ENCODE measurements at places on chromosomes 12 and 14. TPM values are rescaled to one million over a fixed set of nuclear protein-coding genes. Genes with fewer than 3 reads are reported as not detected.

DNA sequence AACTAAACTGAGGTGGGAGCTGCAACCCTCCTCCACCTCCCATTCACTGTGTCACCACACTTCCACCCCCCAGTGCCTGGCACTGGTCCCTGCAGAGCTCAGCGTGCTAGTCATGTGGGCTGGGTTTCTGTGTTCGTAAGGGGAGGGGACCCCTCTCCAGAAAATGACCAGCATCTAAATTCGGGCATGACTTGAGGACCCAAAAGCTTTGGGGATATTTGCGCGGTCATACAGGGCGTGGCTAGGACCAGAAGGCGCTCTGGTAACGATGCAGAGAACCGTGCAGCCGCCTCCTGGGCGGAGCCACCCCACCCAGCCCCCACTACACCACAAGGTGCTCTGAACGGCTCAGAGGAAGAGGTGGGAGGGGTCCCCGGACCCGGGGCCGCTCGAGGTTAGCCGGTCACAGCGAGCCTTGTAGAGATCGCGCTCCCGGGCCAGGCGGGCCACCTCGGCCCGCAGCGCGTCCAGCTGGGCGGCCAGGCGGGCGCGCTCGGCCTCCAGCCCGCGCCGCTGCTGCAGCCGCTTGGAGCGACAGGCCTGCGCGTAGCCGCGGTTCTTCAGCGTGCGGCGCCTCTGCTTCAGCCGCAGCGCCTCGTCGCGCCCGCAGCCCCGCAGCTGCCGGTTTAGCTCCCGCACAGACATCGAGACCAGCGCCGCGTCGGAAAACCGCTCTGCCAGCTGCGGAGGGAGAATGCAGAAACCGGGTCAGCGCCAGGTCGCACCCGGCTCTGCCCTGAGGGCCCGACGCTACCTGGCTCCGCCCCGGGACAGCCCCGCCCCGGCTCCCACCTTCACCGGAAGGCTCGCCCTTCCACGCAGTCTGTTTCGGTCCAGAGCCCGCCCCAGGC is 9.8 kb downstream of the CPNE6 start:
- H3K27ac ChIP-seq: peak overlapping the region; percentile 75
- H3K36me3 ChIP-seq: no peaks in the 10 kb centered on the region
- H3K27me3 ChIP-seq: no peaks in the 10 kb centered on the region
- peak overlapping the region; percentile 75 for H3K4me3 ChIP-seq
- H3K4me1 ChIP-seq: peaks cover 19% of the 10 kb centered on the region

- H3K27ac ChIP-seq: no peak overlapping the region
- H3K4me3 ChIP-seq: no peak overlapping the region
- no peaks in the 10 kb centered on the region for H3K36me3 ChIP-seq
- no peaks in the 10 kb centered on the region for H3K27me3 ChIP-seq
These were observed 280.1 kb downstream of the CPNE8 start for GRCh38 chr12:38625306-38625705.

DNA sequence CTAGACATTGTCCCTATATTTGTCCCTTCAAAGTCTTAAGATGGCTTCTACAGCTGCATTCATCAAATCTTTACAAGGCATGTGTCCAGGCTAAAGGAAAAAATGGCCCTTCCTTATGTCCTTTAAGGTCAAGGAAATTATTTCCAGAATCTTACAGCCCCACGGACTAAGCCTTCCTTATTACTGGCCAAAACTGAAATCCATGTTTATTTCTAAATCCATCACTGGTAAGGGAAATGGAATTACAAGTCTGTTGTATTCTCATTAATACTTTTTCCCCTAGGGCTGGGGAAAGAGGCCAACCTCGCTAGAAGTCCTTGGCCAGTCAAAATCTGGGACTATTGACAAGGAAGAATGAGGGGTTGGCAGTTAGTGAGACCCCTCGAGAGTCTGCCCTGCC is 252.5 kb downstream of the TMEM132C start:
- DNase-seq: no peak
- no peaks in the 10 kb centered on the region for H3K36me3 ChIP-seq
- H3K27me3 ChIP-seq: no peaks in the 10 kb centered on the region
- no peak overlapping the region for H3K27ac ChIP-seq
- no peaks in the 10 kb centered on the region for H3K4me1 ChIP-seq

Gene TSPAN19
- total RNA-seq: not detected

- DNase-seq: no peak
- H3K36me3 ChIP-seq: no peaks in the 10 kb centered on the region
- H3K4me1 ChIP-seq: peaks cover 43% of the 10 kb centered on the region
- H3K27me3 ChIP-seq: peaks cover 85% of the 10 kb centered on the region
These were observed 2.0 kb downstream of the SIX1 start for GRCh38 chr14:60647081-60647836.

Gene PAH
- total RNA-seq: not detected

GRCh38 chr12:131836193-131836592 is 8.0 kb downstream of the MMP17 start:
- DNase-seq: no peak
- peaks cover 4% of the 10 kb centered on the region for H3K4me1 ChIP-seq
- H3K36me3 ChIP-seq: no peaks in the 10 kb centered on the region
- H3K4me3 ChIP-seq: no peak overlapping the region
- H3K27ac ChIP-seq: no peak overlapping the region

DNA sequence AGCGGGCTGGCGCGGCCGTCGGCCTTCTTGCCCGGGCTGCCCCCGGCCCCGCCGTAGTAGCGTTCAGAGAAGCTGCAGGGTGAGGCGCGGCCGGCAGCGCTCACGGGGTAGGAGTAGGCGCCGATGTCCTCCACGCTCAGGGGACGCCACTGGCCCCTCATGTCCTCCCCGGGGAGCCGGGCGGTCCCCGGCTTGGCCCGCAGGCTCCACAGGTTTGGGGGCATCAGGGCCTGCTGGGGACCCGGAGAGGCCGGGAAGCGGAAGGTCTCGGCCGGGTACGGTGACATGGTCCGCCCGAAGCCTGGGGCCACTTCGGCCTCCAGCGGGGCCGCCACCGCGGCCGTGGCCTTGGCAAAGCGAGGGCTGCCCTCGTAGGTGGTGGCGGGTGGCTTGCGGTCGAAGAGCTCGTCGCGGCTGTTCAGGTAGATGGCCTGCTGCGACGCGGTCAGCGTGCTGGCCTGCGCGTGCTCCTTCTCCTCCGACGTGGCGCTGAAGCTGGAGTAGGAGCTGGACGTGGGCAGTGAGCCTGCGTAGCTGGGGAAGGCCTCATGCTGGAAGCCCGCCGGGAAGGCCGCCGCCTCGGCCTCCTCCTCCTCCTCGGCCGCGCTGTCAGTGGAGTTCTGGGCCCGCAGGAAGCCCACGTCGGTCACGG is 48.7 kb downstream of the BEGAIN start:
- peaks cover 4% of the 10 kb centered on the region for H3K4me1 ChIP-seq
- no peak for DNase-seq
- no peak overlapping the region for H3K4me3 ChIP-seq
- no peaks in the 10 kb centered on the region for H3K36me3 ChIP-seq

- H3K4me3 ChIP-seq: peak overlapping the region; percentile 41
- H3K27me3 ChIP-seq: peaks cover 65% of the 10 kb centered on the region
- no peak overlapping the region for H3K27ac ChIP-seq
- no peaks in the 10 kb centered on the region for H3K36me3 ChIP-seq
These were observed 1.4 kb downstream of the B4GALNT1 start for GRCh38 chr12:57631566-57632072.

Gene KRT74
- total RNA-seq: not detected

Gene KCNC2
- total RNA-seq: not detected

Gene CLEC2D
- total RNA-seq: 240 TPM

Measured in activated CD8-positive, alpha-beta T cell treated with anti-CD3 and anti-CD28 coated beads for 36 hours (primary cell).